Left hindlimb (tissue), 1 donor: ENCODE measurements at places on chromosomes 12 and 14.

DNA sequence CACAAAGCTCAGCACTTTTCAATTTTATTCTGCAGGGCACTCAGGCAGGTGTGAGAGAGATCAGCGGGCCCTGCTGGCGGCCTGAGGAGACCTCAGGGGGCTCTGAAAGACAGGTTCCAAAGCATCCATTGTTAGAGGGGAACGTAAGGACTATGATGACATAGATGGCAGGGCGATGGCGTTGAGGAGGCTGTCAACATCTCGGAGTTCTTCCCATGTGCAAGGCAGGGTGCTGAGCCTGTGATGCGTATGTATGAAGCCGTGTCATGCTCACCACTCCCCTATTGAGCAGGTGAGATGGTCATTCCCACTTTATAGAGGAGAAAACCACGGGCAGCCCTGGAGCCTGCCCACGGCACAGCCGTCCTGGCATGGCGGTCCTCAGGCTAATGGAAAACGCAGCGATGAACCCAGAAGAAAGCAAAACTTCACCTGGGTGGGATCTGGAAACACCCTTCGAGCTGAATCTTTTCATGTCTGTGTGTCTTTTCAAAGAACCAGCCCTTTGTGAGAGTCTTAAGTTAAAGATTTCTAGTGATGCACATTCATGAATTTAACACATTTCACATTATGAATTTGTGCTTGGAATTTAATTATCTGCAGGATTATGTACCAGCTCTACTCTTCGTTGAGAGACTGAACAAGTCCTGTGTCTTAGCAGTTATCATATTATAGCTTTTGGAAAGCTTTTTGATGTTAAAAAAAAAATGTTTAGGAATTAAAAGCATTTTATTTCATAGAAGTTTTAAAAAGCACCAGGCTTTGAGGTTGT lies 64.7 kb downstream of the RIMBP2 start:
- no peak for DNase-seq

- DNase-seq: no peak
Measured at GRCh38 chr14:38138473-38139138, 69.1 kb upstream of the SSTR1 start.

DNA sequence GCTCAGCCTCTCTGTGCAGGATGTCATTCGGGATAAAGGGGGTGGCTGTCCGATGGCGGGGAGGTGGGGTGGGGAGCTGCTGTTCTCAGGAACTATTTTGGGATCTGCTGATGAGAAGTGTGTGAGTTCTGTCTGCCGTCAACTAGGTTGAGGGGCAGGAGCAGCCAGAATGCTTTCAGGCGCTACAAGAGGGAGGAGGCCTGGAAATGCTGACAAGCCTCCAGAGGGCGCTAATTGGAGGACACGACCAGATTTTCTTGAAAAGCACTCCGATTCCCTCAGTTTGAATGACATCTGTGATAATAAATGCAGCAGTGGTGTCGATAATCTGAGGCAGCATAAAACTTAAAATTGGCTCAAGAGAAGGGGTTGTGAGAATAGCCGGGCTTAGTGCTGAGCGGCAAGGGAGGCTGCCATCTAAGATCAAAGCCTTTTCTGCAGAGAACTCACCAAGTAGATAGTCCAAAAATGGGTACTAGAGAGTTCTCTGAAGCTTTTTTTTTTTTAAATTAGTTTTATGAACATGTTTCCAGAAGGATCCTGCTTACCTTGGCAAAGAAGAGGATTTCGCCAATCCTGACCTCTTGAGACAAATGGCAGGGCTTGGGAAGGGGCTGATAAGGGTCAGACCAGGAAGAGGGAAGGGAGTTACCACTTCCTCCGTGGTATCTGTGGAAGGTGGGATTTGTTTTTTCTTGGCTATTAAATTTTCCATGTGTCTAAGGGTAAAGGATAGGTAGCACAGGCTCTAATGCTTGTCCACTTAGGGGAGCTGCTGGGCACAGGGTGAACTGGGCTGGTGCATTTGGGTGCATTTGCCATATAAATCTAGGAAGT lies 94.4 kb downstream of the CRACR2A start:
- DNase-seq: no peak

DNA sequence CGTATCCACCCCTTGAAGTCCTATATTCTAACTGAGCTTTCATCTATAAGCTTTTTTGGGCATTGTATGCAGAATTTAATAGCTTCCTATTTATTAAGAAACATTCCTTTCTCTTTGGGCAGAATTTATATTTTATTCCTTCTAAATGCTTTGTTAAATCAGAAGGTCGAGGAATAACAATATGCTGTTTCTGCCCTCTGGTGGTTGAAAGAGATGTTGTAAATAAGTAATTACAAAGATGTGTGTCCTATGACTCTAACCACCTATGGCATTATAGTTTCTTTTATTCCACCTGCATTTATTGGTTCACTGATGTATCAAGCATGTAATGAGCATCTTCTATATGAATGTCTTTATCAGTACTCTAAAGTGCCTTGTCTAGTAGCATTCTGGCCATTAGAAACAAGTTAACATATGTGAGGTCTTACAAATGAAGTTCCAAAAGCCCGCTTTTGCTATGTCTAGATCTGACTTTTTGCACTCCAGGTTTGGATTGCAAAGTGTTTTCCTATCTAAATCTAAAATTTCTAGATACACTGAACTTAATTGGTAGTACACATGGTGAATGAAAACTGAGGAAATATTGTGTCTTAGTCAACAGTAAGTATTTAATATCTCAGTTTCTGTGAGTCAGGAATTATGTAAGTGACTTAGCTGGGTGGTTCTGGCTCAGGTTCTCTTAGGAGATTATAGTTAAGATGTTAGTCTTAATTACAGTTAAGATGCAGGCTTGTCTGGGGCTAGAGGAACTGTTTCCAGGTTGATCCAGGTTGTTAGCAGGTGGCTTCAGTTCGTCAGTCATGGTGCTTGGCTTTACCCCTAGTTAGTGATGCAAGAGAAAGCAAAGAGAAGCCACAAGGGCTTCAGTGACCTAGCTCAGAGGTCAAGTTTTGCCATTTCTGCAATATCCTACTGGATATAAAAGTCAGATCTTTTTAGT lies 57.5 kb downstream of the PLEKHA5 start:
- no peak for DNase-seq

GRCh38 chr14:99597911-99598600 lies 6.0 kb downstream of the CCDC85C start:
- no peak for DNase-seq

DNA sequence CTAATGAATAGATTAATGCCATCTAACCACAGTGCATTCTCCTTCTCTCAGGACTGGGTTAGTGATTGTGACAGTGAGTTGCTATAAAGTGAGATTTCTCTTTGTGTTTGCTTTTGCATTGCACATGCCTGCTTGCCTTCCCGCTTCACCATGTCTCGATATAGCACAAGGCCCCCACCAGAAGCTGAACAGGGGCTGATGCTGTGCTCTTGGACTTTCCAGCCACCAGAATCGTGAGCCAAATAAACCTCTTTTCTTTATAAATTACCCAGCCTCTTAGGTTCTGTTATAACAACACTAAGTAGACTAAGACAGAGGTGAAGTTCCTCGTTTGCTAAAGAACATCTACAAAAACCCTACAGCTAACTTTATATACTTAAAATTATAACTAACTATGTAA lies 173.0 kb downstream of the KIF26A start:
- no peak for DNase-seq

DNA sequence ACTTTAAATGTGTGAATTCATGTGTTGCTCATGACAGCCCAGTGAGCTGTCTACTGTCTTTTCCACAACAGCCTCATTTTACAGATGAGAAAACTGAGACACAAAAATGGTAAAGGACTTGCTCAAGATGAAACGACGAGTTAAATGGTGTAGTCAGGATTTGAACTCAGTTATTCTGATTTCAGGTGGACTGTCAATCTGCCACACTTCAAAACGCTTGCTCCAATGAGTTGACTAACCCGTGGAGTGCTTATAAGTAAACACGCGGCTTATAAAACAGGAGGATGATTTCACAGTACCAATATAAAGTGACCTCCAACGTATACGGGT lies 652 bp upstream of the POLE2 start:
- no peak for DNase-seq
